ENCODE measurements at places on chromosomes 3 and 15.

DNA sequence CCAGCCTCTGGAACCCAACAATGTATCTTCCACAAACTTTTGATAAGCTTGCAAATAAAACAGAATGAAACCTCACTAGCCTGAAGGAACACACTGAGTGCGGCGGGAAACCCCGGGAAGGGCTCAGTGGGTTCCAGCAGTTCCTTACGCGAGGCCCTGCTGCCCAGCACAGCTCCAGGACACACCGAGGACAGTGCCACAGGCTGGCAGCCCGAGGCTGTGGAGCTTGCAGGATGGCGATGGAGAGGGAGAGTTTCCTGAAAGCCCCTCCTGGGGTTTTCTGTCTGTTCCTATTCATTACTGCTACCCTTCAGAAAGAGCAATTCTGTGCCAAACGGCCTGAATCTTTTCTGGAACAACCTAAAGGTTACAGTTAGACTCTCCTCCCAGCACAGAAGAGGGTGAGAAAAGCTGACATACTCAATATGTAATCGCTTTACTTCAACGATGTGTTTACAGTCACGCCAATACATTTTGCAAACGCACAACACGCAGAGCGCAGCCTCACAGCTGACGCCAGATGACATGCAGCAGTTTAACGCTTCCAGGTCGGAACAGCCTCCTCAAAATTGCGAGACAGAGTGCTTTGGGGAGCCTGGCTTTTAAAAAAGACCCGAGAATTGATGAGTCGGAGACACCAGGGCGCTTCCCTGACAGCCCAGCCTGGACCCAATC lies 57.1 kb upstream of the RPL32 start:
- no peak for DNase-seq

DNA sequence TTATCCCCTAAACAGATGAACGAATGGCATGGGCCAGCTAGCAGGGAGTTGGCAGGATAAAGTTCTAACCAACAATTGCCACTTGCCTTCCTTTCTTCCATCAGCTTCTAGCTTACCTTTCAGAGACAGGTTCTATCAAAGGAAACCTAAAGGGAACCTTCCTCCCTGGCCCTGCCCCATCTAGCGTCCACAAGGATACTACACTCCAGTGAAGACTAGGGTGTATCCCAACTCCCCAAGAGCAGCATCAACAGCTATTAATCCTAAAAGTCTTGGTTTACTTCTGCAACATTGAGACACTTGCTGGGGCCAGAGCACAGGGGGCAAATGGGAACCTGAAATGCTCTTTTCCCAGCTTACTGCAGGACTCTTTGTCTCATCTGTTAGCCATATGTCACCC lies 37.0 kb upstream of the TMC3 start:
- DNase-seq = no peak

GRCh38 chr3:88912294-88912877 lies 195.0 kb upstream of the EPHA3 start:
- no peak for DNase-seq

DNA sequence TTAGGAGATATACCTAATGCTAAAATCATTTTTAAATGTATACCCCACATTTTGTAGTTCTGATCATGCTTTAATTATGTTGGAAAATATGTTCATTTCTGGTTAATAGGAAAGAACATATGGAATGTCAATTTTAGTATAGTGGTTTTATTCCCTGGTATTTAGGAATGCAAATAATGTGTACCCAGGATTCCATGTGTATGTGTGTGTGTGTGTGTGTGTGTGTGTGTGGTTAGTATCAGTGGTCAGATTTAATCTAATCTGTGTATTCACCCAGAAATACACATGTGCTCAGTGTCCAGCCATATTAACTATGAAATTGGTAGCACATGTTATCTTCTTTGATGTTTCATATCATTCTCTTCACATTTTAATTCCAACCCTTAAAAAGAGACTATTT lies 233.5 kb upstream of the DCBLD2 start:
- DNase-seq = no peak

- no peak for DNase-seq
Observed at GRCh38 chr3:87674397-87675161, 384.2 kb downstream of the CGGBP1 start.

DNA sequence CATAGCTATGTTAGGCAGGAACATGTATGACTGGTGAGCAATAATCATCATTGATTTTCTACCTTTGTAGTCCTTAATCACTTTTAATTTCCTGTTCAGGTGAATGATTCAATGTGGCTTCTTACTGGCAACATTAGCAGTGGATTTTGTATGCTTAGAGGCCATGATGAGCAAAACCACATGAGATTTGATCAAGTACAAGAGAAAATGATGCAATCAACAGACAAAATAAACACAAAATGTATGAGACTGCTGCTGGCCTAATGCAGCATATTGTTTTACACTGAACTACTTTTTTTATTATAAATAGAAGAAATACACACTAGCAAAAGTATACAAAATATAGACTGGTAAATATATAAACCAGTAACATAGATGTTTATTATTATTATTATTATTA lies 47.5 kb upstream of the SI start:
- DNase-seq = no peak

- peak; percentile 88 for DNase-seq
Observed at GRCh38 chr3:53236112-53236841, 19.5 kb downstream of the TKT start.

- peak; percentile 48 for DNase-seq
Observed at GRCh38 chr15:88440021-88440420, 27.2 kb downstream of the MRPL46 start.

GRCh38 chr3:158210067-158210466 lies 100.2 kb downstream of the RSRC1 start:
- no peak for DNase-seq

- DNase-seq = no peak
Observed at GRCh38 chr3:127675651-127676391, 3.1 kb downstream of the ABTB1 start.

DNA sequence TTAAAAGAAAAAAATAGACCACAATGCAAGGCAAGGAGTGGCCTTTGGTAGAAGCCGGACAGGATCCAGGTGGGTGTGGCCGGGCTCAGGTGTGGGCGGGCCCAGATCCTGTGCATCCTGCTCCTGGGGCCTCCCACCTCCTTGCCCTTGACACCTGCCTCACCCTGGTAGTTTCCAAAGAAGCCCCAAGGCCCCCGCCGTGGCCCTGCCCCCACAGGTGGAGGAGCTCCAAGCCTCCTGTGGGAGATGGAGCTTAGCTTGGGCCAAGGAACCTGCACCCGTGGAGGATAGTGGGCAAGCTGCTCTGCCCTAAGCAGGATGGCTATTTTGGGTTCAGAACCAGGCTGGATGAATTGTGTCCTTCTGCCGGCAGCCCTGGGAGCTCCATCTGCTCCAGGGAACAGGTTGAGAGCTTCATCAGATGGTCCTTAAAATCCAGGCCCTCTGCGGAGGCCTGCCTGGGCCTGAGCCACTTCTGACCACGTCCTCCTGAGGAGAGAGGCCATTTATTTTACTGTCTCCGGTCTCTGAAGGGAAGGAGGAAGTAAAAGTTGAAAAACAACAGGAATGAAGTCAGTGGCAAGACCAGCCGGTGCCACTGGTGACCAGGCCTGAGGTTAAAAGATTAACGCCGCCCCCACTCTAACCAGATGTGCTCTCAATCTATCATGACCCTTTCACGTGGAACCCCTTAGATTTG lies 53.9 kb upstream of the KLF13 start:
- no peak for DNase-seq

GRCh38 chr3:130677343-130677742 lies 69.3 kb downstream of the PIK3R4 start:
- no peak for DNase-seq

- no peak for DNase-seq
Observed at GRCh38 chr3:12755754-12756153, 3.3 kb downstream of the TMEM40 start.

- DNase-seq = peak; percentile 88
Observed at GRCh38 chr3:178382449-178383061, 153.7 kb upstream of the KCNMB2 start.

GRCh38 chr3:28028554-28028953 lies 212.9 kb upstream of the CMC1 start:
- no peak for DNase-seq

DNA sequence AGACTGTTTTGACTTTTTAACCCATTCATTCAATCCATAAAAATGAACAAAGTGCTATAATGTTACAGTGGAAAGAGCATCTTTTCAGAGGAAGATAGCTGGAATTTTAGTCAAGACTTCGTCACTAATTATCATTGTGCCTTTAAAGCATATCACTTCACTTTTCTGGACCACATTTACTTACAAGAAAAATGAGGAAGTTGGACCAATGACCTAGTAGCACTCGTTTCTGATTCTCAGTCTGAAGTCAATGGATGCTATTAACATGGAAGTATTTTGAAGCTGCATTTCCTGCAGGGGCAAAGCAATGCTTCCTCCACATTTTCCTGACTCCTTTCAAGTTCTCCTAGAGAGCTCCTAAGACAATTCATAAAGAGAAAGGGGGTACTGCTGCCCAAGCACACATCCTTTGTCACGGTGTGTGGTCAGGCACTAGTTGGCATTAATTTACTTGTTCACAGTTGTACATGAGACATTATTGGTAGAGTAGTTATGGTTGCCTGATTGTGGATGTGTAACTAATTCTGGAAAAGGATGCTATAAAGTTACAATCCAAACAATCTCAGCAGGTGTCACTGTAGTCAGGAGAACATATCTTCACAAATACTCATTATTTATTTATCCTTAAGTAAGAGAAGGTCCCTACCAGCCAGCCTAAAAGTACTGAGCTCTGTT lies 1049.1 kb downstream of the FHIT start:
- no peak for DNase-seq

- DNase-seq = no peak
Observed at GRCh38 chr15:31149088-31149505, 47.6 kb upstream of the TRPM1 start.
